ENCODE measurements at places on chromosomes 6 and 20.

GRCh38 chr6:42407379-42407778 is 44.3 kb downstream of the TRERF1 start:
- peak; percentile 33 for DNase-seq

DNA sequence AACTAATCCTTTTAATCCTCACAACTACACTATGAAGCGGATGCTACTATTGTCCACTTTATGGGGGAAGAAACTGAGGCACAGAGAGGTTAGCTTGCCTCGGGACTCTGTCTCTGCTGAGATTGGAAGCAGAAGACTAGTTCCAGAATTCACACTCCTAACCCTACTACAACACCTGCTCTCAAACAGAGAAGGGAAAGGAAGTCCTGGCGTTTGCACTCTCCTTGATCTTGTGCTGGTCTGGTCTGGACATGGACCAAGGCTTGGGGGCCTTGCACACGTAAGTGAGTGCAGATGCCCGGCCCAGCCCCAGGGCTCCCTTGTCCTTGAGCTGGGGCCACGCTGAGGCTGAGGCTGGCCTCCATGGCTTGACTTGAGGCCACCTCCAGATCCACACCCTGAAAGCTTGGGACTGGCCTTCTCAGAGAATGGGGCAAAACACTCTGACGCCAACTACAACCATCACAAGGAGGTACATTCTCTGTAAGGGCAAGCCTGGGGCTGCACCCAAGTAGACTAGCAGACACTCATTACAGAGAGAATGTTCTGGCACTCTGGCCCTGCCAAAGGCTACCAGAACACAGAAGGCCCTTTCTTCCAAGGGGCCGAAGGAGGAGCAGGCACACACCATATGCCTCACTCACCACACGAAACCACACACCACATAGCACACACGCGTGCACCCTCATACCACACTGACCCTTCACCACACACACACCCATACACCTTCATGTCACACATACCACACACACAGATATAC is 33.3 kb upstream of the EZR start:
- DNase-seq, result peak; percentile 39

DNA sequence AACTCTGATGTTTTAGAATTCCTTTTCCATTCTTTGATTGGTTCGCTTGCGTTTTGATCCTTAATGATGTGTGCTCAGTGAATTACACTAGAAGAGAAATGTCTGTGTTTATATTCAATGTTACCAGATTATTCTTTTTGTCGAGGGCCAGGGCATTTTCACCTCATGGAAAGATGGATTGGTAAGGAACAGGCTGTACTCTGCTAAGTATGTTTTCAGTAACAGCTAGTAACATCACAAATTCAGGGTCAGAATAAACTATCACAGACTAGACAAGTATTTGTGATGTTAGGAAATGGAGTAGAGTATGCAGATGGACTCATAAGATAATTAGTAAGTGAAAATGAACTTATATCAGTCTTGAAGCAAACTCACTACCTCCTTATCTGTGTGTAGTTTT is 235.6 kb downstream of the SOX4 start:
- DNase-seq, result no peak

DNA sequence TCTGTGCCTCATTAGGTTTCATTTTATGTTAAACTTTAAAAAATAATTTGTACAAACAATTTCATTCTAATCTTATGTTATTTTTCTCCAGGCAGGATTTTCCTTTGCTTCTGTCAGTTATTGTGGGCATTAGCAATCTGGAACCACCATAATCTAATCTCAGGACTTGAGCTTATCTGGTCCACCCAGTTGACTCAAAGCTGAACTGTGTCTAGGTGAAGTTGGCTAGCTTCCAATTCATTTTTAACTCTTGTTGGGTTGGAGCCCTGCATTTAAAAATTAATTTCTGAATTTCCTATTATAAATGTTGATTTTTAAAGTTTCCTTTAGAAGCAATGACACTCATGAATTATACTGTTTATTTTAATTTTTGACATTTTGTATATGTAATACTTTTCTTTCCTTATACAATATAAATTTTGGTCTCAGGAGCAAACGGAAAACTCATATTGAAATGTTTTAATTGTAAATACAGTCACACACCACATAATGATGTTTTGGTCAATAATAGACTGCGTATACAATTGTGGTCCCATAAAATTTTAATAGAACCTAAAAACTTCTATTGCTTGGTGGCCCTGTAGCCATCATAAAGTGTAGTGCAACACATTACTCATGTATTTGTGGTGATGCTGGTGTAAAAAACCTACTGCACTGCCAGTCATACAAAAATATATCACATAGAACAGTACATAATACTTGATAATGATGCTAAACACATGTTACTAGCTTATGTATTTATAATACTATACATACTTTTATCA is 121.3 kb downstream of the CLVS2 start:
- no peak for DNase-seq

- DNase-seq, result no peak
Measured at GRCh38 chr6:36824253-36824652, 15.0 kb downstream of the CPNE5 start.

DNA sequence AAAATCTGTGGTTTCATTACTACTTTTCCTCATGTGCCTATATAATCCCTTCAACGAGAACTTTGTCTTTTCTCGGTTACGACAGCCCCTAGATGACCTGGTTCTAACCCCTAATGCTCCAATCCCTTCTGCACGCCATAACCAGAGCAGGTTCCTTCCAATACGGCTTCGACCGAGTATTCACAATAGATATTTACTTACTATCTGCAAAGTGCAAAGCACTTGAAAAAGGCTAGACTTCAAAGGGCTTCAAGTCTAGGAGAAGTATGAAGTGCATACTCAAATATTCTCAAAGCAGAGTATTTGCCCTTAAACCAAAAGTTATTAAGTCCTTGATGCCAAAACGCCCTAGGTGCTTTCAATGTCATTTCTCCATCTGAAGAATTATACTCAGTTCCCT is 63.4 kb upstream of the NHSL1 start:
- no peak for DNase-seq

DNA sequence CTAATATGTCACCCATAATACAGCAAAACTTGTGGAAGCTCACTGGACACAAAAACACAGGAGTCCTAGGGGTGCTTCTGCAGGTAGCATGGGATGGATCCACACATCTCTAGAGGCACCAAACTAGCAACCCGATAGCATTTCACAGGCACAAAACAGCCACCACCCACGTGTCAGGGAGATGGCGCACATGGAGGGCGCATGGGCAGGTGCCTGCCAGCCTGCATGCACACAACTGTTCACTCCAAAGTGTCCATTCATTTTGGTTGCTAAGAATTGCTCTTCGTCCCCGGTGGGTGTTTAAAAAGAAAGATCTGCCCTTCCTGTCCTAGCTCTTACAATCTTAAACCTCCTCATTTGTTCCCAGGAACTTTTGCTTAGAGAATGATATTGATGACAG is 171.3 kb downstream of the SYNDIG1 start:
- DNase-seq, result no peak

- DNase-seq, result no peak
Measured at GRCh38 chr6:112912416-112913101, 565.4 kb downstream of the RFPL4B start.

DNA sequence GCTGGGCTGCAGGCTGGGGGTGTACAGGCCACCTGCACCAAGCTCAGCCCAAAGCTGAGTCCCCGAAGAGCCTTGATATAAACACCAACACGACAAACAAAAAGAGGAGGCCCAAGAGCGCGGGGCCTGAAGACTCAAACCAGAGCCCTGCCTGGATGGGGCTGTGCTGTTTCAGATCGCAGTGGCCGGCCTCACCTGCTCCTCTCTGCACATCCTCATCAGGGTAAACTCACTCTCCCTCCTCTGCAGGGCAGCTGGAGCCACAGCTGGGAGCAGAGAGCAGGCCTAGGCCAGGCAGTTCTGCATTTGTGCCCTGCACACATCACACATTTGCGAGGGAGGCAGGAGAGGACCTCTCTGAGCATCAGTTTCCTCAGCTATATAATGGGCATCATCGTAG is 3.7 kb upstream of the RBM38 start:
- DNase-seq, result no peak

DNA sequence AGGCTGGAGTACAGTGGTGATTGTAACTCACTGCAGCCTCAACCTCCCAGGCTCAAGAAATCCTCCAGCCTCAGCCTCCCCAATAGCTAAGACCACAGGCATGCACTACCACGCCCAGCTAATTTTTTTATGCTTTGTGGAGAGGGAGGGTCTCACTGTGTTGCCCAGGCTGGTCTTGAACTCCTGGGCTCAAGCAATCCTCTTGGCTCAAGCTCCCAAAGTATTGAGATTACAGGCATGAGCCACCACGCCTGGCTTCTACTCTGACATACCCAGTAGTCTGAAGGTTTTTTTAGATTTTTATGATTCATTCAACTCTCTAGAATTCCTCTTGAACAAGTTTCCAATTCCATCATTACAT is 1.3 kb upstream of the ARHGAP18 start:
- no peak for DNase-seq

DNA sequence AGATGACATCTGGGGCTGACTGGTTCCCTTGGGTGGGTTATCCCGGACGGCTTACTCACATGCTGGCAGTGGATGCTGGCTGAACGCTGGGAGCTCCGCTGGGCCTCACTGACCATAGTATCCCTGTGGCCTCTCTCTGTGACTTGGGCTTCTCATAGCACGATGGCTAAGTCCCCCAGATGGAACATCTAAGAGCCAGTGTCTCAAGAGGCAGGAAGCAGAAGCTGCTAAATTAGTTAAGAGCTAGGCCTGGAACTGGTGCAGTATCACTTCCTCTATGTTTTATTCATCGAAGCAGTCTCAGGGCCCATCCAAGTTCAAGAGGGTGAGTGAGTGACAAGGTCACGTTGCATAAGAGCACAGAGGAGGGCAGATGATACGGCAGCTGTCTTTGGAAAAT is 116.5 kb upstream of the LAMP5 start:
- DNase-seq, result no peak

DNA sequence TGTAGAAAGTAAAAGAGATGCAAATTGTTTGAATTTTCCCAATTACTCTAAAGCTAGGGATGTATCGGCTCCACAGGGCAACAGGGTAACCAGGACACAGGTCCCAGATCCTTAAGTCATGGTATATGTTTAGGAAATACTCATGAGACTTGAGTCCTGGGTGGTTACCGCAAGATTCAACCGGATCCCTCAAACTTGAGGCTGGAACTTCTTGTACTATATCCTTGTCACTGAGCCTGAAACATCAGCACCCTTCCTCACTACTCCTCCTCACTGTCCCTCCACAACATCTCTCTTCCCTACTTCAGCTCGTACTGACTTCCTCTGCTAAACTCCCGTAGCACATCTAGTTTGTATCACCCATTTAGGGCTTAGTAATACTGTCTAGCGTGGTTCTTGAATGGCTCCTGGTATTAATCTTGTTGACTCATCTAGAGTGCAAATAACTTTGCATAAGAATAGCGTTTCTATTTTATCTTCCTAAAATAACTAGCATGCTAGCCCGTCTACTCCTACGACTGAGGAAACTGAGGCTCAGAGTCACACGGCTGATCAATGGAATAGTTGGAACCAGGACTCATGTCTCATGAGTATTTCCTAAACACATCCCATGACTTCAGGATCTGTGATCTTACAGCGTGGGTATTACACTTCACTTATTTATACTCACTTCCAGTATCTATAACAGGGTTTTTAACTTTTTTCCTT is 72.1 kb downstream of the FILIP1 start:
- no peak for DNase-seq

- no peak for DNase-seq
Measured at GRCh38 chr6:128569732-128570679, 49.6 kb upstream of the PTPRK start.

DNA sequence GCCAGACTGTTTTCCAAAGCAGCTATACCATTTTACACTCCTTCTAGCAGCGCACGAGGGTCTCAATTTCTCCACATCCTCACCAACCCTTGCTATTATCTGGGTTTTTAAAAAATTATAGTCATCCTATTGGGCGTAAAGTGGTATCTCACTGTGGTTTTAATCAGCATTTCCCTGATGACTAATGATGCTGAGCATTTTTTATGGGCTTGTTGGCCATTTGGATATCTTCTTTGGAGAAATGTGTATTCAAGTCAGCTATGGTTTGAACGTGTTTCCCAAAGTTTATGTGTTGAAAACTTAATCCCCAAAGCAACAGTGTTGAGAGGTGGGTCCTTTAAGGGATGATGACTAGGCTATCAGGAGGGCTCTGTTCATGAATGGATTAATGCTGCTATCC is 6.7 kb downstream of the MCUR1 start:
- no peak for DNase-seq

DNA sequence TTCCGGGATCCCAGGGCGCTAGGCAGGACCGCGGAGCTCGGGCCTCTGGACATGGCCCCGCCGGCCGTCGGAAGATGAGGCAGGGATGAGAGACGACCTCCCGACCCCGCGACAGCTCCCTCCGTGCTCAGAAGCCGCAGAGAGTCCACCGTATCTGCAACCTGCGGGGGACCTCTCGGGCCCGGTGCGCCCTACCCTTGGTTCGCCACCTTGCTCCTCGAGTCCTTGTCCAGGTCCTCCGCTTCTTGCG is 301 bp downstream of the PPP1R3D start:
- no peak for DNase-seq

GRCh38 chr6:28725890-28726348 is 197.9 kb downstream of the TRIM27 start:
- DNase-seq, result no peak

GRCh38 chr6:72969666-72970065 is 255.6 kb downstream of the KHDC1L start:
- no peak for DNase-seq

DNA sequence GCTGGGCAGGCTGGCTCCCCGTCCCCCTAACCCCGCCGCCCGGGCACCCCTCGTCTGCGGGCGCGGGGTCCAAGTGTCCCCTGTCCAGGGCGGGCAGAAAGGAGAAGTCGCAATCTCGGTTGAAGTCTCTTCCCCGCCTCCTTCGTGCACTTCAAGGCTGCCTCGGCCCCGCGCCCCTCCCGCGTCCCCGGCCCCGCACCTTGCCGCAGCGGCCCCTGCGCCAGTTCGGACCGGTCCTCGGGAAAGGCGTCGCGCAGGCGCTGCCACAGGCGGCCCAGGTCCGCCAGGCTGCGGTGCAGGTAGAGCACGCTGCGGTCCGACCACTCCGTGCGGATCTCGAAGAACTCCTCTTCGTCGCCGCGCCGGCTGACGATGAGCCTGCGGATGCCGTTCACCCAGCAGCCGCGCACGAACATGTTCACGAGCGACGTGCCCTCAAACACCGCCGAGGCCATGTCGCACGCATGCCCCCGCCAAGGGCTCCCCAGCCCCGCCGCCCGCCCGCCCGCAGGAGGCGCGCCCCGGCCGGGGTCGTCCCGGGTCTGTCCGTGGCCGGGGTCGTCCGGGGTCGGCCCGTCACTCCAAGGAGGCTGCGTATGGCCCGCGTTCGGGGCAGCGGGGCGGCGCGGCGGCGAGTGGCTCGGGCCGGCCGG is at the start of gene PXDC1:
Gene PXDC1 (minus strand): TSS at position 637 of the 653 bp plus-strand sequence. CDS start 182 bp downstream, at position 455.
- peak; percentile 39 for DNase-seq

DNA sequence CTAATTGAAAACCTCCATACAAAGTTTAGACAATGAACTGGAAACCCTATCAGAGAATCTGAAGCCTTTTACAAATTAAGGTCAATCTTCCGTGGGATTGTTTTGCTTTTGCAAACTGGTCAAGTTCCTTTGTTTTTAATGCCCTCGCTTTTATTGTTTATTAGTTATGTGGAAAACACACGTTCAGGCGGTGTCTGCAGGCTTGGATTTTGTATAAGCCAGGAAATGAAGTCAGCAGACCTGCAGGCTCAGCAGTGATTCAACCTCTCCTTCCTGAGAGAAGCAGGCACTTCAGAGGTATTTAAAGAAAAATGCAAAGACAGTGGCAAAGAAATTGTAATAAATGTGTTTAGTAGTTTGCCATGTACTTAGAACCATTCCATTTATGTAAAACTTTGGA is 103.4 kb upstream of the PDE10A start:
- DNase-seq, result no peak
